ENCODE measurements at places on chromosomes 7 and 10.

DNA sequence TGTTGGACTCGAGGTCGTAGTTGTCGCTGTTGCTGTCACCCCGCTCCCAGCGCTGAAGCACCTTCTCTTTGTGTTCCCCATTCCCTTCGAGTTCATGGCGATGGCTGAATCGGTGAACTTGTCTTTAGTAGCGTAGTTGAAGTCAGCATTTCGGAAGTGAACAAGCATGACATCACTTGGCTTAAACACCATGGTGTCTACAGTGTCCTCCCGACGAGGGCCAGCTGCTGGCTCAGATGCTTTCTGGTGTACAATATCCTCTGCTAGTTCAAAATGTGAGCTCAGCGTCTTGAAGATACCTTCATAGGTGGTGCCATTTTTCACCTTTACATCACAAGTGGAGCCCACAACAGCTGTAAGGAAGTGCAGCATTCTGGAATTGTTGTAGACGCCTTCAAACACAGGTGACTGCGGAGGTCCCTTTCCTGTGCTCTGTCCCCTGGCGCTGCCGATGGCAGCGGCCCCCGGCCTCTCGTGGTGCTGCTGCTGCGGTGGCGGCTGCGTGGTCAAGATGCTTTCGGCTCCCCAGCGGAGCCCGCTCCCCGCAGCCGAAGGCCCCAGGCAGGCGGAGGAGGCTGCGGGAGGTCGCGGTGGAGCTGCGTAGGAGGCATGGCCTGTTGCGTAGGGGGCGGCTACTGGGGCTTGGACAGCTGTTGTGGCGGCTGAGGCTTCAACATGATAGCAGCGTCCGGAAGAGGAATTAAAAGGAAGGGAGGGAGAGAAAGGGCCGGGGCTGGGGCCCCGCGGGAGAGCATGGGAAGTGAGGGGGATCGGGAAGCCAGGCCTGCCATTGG, 59.3 kb downstream of the ANKMY2 start:
- DNase-seq = no peak

DNA sequence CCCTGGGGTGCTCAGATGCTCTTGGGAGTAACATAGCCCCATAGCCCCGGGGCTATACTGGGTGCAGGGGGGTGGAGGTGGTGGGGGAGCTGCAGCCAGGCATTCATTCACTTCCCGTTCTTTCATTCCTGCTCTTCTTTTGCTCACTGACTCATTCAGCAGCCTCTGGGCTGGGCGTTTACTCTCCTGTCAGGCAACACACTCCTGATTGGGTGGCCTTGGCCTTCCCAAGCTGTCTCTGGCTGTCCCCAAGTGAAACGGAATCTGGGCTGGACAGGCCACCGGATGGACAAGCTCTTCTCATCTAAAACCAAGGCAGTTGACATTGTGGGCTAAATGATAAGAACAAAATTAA, 34.6 kb downstream of the CHST3 start:
- no peak for DNase-seq

DNA sequence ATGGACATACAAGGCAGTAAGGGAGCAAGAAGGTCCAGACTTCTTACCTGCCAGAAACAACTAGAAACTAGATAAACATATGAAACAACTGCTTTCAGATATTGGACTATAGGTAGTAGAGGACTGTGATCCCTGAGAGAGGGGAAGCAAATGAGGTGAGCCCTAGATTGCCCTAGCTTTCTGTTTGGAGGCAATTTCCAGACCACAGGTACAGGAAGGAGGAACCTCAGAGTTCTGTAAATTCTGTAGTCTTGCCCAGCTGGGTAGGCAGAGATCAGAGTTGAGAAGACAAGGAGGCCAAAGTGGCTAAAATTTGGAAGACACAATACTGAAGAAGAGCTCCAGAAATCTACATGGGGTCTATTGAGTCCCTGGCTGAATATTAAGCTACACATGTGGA, 21.0 kb downstream of the CDK6 start:
- DNase-seq = no peak

DNA sequence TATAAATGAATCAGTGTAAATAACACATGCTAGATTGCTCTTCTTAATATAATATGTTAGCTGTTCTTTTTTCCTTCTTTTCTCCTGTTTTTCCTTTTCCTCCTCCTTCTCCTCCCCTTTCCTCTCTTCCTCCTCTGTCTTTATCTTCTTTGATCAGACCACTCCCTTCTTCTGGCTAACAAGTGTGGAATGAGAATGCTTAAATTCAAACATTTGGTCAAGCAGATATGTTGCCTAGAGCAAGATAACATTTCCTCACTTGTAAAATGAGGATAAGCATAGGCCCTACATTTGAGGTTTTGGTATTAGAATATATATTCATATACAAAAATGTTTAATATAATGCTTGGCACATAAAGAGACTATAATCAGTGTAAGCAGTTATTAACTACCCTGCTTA, 299.1 kb downstream of the PCDH15 start:
- no peak for DNase-seq

- DNase-seq = no peak
These were observed 49.0 kb upstream of the GTF2IRD1 start for GRCh38 chr7:74404741-74405140.

GRCh38 chr10:77907900-77908717, 18.4 kb downstream of the DLG5 start:
- no peak for DNase-seq

GRCh38 chr7:115060095-115060870, 138.4 kb downstream of the MDFIC start:
- no peak for DNase-seq

DNA sequence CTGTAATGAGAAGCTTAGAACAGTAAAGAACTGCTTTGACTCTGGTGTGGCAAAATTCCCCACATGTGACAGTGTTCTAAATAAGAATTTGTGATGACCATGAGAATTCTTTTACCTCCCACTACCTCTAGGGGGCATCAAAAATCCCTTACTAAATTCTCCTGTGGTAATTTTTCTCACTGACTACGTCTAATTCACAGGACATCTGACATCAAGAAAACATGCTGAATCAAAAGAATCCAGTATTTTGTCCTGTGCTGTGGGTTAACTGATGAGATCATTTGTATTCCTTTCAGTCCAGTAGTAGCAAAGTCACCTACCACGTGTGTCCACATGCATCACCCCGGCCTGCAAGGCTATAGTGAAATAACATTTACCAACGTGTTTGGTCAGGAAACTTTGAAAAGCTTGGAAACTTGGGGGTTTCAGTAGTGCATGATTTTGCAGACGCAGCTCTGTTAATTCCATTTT, 103.8 kb downstream of the ATE1 start:
- DNase-seq = no peak

- DNase-seq = no peak
These were observed 159.8 kb downstream of the CHN2 start for GRCh38 chr7:29354340-29354739.

DNA sequence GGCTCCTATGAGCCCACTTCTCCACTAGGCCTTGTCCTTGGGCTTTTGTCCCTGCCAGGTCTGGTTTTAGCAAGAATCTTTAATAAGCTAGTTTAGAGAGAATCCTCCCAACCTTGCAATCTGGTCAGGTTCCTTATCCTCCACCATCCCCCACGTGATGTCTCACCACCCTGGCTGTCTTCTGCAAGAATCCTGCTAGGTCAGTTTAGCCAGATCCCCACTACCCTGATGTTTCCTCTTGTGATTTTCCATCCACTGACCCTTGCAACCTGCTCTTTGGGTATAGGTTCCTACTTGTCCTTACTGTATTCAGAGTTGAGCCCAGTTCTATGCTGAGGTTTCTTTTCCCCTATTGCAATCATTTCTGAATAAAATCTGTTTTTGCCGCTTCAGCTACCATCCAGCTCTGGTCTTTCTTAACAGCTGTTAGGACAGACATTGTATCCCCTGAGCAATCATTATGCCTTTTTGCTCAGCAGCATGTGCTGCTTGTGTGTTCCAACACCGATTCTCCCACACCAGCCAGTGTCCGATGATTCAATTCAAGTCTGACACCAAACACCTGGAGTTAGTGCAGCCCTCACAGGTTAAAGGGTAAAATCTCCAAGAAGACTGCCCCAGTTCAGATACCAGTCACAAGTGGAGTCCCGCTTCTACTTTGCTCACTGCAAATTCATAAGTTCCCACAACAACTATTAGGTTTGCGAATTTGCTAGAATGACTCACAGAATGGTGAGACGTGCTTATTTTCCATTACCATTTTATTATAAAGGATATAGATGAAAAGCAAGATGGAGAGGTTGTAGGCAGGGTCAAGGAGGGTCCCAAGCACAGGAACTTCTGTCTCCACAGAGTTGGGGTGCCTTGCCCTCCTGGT, 62.2 kb upstream of the ADCY1 start:
- no peak for DNase-seq

DNA sequence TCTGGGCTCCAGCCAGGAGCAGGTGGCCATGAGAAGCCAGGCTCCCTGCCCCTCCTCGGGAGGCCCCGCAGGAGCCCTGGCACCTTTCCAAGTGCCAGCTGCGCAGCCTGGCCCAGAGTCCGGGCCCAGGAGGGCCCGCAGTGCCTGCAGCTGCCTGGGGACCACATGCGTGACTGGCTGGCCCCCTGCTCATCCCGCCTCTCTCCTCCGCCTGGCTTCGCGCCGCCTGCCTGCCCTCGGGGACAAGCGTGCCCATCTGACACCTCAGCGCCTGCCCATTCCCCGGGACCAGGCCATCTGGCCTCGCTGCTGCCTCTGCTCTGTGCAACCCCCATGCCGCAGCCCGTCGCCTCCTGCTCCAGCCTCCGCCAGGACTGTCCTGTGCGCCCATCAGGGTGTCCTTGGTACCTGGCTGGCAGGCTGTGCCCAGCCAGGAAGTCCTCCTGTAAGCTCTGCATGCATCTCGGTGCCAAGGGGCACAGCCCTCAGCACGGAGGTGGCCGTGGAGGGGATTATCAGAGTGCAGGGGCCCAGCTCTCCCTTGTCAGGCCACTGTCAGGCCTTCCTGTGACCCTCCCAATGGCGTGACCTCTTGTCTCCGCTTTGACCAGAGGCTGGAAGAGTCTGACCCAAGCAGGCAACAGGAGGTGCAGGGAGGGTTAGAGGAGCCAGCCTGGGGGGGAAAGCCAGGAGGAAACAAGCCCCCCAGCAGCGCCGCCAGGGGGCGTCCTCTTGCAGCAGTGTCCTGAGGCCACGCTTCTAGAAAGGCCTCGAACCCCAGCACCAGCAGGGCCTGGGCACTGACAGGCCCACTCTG, 50.5 kb downstream of the TMEM209 start:
- DNase-seq = no peak

DNA sequence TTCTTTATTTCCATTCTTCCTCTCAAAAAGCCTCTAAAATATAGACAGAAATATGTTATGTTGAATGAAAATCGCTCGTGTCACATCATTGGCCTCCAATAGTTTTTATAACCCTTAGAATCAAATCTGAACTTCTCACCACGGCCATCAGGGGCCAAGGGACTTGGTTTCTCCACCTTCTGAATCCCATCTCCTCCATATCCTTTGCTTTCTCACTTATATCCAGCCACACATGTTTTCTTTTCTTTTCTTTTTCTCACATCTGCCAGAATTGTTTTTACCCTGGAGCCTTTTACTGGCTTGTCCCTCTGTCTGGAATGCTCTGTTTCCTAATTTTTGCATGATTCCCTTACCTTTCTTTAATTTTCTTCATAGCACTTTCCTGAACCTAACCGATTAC, 95.6 kb downstream of the CD36 start:
- no peak for DNase-seq

- no peak for DNase-seq
These were observed 365.6 kb downstream of the WDR11 start for GRCh38 chr10:121216721-121217181.

- no peak for DNase-seq
These were observed 73.8 kb upstream of the SLF2 start for GRCh38 chr10:100838986-100839385.

GRCh38 chr10:59382831-59383295, 20.5 kb upstream of the FAM13C start:
- no peak for DNase-seq

GRCh38 chr7:46715579-46715978, 794.5 kb upstream of the IGFBP3 start:
- no peak for DNase-seq

- no peak for DNase-seq
These were observed 24.1 kb downstream of the PDLIM1 start for GRCh38 chr10:95266674-95267095.

GRCh38 chr10:93268021-93268420, 194.3 kb downstream of the CYP26A1 start:
- DNase-seq = no peak

DNA sequence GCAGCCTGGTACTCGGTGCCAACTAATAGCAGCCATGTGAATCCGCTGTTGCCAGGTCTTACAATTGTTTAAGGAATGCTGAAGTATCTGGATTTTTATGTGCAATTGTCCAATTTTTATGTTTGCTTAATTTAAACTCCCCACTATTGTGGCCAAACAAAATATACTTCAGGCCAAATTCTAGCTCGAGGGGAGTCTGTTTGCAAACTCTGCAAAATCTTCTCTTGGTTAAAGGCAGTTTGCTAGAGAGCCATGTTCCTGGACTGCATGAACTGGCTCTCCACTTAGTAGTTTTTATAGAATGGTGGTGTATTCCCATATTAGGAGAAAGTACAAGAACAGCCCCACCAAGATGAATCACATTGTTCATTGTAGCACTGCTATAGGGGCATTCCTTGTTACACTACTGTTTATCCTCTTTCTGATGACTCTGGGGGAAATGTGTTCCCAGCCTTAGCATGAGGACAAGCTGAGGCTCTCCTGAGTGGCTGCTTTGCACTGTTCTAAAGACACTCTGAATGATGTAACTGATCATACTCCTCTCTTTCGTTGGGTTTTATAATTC, 178.0 kb upstream of the GLI3 start:
- DNase-seq = no peak

- no peak for DNase-seq
These were observed 198.3 kb downstream of the PRKG1 start for GRCh38 chr10:51272555-51272954.

DNA sequence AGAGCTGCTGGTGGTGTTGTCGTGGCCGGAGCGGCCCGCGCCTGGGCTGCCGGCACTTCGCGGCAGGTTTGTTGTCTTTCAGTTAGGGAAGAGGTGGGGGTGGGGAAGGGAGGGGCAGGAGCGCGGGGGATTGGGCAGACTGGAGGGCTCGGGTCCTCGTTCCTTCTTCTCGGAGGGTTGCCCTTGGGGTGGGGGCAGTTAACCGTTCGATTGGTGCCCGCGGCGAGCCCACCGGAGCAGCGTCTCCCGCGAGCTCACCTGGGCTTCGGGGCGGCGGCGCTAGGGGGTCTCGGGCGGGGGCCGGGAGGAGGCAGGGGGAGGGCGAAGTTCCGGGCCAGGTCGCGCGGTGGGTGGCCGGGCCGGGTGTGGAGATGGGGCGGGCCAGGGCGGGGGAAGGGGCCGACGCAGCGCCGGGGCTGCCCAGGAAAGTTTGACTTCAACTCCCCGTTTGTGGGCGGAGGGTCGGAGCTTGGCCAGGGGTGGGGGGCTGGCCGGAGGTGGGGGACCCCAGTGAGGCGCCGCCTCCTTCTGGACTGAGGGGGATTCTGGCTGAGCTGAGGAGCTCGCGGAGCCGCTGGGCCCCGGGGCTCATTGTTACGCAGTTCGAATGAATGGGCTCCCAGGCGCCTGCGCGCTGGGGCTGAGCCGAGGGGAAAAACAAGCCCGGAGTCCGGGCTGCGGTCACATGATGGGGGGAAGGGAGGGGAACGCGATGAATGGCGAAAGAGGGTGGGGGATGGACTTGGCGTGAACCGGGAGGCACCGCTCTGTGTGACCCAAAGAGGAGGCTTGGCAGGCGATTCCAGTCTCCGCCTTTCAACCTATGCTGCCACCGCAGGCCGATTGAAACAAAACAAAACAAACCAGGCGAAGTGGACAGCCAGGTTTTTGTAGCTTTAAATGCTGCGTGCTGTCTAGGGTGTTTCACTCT, 582 bp downstream of the HBP1 start:
- peak; percentile 81 for DNase-seq

Data from effector CD8-positive, alpha-beta T cell (primary cell).